ENCODE measurements at places on chromosomes 2 and 18.
A peak's percentile ranks its signal among the peaks of the same experiment; 100 is the strongest.

DNA sequence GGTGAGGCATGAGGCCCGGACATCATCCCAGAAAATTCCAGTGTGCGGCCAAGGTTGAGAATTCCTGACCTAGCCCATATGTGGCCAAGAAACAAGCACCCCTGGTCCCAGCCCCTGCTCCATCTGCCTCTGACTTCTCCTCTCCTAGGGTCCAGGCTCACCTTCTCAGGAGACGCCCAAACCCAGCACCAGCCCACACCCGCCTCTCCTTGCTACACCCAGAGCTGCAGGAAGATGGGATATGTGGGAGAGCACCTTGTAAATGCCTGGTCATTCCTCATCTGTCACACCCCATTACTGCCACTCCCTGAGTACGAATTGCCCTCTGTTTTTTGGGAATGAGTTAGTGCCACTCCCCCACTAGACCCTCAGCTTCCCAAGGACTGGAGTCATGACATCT is 7.3 kb upstream of the ATP6V1B1 start:
- DNase-seq, result no peak

GRCh38 chr2:95208106-95208505 is 785 bp downstream of the ZNF892 start:
- DNase-seq, result no peak

- no peak for DNase-seq
These were observed 41.2 kb downstream of the PCARE start for GRCh38 chr2:29033172-29033571.

DNA sequence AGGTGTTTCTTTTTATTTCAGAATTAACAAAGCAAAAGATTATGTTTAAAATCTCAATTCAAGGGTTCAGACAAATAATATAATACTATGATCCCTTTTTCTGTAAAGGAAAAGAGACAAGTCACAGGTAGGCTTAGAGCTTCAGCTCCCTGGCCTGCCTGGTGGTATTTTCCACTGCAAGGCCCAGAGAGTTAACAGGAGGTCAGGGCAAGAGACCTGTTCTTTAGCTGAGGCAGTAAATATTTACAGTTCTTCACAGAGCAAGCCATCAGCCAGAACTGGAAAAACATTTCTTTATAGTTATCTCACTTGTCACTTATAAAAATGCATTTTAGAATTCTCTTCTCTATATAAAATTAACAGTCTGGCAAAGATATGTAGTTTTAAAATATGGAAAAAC is 70.1 kb downstream of the EPG5 start:
- no peak for DNase-seq

DNA sequence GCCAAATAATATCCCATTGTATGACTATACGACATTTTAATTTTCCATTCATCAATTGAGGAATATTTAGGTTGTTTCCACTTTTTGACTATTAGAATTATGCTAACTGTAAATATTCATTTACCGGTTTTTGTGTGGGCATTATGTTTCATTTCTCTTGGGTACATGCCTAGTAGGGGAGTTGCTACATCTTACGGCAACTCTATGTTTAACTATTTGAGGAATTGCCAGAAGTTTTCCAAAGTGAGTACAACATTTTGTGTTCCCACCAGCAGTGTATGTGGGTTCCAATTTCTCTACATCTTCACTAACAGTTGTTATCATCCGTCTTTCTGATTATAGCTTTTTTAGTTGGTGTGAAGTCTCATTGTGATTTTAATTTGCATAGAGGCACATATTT is 1.6 kb upstream of the KDSR start:
- DNase-seq, result no peak

DNA sequence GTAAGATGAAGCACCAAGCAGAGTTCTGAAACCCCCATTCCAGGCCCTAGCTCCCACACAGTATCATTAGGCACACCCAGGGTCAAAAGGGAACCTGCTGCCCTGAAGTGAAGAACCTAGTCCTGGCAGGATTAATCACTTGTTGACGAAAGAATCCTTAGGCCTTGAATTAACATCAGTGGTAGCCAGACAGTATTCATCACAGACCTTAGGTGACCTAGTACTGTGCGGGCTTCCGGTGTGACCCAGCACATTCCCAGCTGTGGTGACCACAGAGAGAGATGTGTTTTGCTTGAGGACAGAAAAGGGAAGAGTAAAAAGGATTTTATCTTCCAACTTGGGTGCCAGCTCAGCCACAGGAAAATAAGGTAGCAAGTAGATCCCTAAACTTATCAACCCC is 1071.4 kb upstream of the FAM98A start:
- no peak for DNase-seq

DNA sequence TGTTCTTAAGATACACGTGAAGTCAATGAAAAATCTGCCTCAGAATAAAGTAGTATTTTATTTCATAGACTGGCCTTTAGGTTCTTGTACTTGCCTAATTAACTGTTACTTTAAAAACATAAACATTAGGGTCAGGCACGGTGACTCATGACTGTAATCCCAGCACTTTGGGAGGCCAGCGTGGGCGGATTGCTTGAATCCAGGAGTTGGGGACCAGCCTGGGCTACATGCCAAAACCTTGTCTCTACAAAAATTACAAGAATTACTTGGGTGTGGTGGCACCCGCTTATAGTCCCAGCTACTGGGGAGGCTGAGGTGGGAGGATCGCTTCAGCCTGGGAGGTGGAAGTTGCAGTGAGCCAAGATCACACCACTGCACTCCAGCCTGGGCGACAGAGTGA is 16.0 kb upstream of the SNORC start:
- DNase-seq, result no peak

DNA sequence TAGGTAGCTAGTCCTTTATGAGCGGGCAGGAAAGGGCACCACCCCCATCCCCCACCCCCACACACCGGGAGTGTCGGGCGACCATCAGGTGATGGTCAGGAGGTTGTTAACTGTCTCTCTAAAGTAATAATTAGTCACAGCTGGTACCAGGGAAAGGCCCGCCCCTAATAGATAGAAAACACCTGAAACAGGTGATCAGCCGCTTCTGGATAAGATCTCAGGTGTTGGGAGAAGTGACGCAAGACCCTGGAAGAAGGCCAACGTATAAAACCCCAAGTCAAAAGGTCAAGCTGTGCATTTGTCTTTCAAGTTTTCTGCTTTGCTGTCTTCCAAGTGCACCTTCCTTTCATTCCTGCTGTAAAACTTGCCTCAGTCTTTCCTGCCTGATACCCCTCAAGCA is 59.6 kb upstream of the LINC00305 start:
- DNase-seq, result no peak

- peak; percentile 75 for DNase-seq
These were observed 50.8 kb downstream of the DNMT3A start for GRCh38 chr2:25290811-25291495.

DNA sequence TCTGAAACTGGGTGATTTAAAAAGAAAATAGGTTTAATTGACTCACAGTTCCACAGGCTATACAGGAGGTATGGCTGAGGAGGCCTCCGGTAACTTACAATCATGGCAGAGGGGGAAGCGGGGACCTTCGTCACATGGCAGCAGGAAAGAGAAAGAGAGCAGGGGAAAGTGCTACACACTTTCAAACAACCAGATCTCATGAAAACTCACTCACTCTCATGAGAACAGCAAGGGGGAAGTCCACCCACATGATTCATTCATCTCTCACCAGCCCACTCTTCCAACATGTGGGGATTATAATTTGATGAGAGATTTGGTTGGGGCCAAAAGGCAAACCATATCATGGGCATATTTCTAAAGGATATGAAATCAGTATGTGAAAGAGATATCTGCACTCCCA is 12.0 kb upstream of the ARHGAP15 start:
- no peak for DNase-seq

DNA sequence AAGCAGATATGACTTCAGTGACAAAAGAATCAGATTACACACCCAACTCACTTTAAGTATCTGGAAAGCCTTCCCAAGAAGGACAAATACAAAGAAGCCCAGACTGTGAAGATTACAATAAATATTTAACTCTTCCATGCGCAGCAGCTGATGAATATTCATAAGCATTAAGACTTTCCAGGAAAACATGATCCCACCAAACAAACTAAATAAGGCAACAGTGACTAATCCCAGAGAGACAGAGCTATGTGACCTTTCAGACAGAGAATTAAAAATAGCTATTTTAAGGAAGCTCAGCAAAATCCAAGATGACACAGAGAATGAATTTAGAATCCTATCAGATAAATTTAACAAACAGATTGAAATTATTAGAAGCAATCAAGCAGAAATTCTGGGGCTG is 108.2 kb upstream of the UBE2E3 start:
- DNase-seq, result no peak

DNA sequence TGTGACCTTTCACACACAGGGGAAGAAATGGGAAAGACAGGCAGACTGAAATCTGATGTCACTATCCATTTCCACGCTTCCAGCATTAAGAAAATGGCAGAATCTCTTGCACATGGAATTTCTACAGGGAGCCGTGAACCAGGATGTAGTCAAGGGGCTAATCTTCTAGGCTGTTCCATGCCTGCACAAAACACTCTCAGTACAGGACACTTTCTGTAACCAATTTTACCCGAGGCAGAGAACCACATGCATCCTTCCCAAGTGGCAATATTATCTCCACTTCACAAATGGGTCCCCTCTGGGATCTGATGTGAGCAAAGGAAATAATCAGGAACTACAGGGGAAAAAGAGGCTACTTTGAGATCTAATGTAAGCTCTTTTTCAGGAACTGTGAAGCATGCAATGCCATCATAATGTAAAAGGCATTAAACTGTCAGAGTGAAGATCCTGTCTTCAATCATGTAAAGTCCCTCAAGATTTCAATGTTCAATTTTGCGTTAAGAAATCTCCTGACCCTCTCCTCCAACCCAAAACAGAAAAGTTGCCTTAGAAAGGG is 236.9 kb downstream of the RBM43 start:
- DNase-seq, result no peak

DNA sequence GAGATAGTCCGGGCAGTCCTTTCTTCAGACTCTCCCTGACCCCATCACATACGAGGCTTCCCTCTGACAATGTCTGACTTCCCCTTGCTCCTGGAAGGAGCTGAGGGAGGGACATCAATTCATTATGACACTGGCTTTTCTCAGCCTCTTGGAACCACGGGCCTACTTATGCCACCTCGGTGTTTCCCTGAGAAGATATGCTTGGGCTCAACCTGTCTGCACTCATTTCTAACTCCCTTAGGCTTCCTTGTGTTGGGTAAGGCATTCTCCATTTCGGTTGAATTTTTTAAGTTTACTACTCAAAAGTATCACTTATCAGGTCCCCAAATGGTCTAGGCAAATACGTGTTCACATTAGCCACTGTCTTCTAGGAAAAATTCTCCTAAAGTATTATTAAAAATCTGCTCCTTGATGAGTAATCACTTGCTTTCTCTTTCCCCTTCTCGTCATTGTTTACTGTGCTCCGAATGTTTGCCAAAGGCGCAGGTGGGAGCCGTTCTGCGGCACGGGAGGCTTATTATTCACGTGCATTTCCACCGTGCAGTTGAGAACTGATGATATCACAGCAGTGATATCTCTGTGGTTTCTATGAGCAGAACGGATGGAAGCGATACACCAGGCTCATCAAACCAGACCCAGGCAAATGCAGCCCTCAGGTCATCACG is 33.1 kb downstream of the ARL4C start:
- peak; percentile 86 for DNase-seq

DNA sequence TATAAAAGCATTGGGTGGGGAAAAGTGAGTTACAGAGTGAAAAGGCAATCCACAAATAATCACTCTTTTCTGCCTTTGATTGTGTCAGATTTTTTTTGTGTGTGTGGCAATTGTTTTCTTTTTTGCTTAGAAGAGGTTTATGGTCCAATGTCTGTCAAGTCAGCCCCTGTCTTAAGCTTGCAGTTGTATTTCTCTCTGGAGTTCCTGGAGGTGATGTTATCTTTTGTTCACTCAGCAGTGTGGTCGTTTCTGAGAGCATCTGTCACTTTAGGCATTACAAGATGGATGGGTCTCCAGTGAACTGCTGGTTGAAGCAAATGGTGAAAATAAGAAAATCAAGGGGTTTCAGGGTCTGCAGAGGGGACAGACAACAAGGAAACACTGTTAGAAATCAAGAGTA is 121.3 kb downstream of the GREB1L start:
- DNase-seq, result no peak

GRCh38 chr2:182584462-182584861 is 131.6 kb upstream of the DNAJC10 start:
- DNase-seq, result no peak

DNA sequence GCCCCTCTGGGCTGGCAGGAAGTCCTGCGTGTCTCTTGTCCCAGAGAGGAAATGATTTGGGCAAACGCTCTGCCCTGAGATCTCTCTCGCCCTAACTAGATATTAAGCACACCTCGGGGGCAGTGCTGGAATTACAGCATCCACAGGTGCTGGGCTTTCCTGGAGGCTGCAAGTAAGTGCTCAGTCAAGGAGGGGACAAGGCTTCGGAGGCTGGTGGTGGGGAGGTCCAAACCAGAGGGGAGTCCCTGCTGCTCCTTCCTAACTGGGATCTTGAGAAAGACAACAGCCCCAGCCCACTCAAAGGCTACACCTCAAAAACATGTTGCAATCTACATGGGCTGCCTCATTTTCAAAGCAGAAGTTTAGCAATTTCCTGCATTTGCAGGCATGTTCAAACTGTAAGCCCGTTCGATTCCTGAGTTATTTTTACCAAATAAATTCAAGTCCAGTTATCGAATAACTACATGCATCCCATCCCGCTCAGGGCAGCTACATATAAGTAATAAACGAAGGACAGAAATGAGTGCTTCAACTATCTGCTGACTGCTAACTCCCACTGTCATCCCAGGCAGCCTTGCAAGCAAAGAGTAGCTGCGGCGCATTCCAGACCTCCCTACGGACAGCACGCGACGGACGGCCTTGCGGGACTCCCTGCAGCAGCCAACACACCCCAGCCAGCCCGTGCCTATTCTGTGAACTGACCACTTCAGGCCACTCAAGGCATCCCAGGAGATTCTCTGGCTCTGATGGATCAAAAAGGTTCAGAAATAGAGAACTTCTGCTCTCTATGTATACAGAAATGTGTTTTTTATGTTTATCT is 27.5 kb downstream of the ZNF516 start:
- DNase-seq, result no peak

GRCh38 chr18:9416563-9417072 is 58.7 kb upstream of the RALBP1 start:
- no peak for DNase-seq

GRCh38 chr18:34873986-34874580 is 164.0 kb downstream of the DTNA start:
- no peak for DNase-seq

DNA sequence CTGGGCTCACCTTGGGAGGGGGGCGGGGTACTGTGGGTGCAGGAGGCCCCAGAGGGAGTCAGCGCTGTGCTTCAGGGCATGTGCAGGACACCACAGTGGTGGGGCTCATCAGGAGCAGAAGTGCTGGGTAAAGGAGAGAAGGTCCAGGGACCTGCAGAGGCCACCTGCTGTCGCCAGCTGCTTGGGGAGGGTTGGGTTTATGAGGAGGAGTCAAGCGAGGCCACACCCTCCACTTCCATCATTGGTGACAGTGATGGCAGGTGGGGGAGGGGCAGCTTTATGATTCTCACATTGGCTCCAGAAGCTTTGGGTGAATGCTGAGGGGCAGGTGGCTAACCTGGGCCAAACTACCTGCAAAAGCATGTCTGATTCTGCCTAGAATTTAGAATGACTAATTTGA is 392.6 kb downstream of the HRH4 start:
- no peak for DNase-seq

- DNase-seq, result no peak
These were observed 67.3 kb downstream of the PARD6G start for GRCh38 chr18:80179857-80180558.

GRCh38 chr2:160871953-160872352 is 288.3 kb upstream of the TANK start:
- DNase-seq, result no peak

Data from NCI-H1105 treated with DMSO at 0.1 percent for 48 hours (cell line).